ENCODE measurements at places on chromosomes 5 and 9.

- peak; percentile 43 for DNase-seq
These were observed 662.1 kb upstream of the FTMT start for GRCh38 chr5:121189342-121190305.

GRCh38 chr5:100855295-100855694 lies 47.8 kb downstream of the ST8SIA4 start:
- no peak for DNase-seq

DNA sequence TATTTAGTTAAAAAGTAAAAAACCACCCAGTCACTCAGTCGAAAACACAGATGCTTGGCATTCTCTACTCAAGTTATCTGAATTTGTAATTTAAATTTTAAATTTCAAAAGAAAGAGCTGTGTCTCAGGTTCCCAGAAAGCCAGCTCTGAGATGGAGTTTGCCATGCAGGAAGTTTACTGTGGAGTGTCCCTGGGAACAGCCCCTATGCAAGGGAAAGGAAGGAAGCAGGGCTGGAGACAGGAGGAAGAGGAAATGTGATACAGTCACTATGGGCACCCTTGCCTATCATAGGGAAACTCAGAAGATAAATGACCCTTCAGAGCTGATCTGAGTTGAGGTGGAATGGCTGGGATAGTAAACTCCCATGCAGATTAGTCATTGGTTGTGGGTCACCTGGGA lies 408.8 kb upstream of the ACTBL2 start:
- DNase-seq = no peak

DNA sequence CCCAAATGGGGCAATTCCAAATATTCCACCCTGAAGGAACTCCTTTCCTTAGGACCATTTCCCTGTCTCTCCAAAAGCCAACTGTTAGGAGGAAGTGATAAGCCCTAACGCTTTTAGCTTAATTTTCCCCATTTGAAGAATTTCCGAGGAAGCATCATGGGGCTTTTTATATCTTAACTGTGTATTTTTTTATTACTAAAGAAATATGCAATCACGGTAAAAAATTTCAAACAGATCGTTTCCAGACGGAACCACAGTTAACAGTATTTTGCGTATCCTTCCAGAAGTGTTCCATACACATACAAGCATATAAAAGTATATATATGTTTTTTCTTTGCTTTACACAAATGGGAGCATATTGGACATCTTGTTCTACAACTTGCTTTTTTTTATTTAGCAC lies 133.8 kb downstream of the FGF1 start:
- no peak for DNase-seq

DNA sequence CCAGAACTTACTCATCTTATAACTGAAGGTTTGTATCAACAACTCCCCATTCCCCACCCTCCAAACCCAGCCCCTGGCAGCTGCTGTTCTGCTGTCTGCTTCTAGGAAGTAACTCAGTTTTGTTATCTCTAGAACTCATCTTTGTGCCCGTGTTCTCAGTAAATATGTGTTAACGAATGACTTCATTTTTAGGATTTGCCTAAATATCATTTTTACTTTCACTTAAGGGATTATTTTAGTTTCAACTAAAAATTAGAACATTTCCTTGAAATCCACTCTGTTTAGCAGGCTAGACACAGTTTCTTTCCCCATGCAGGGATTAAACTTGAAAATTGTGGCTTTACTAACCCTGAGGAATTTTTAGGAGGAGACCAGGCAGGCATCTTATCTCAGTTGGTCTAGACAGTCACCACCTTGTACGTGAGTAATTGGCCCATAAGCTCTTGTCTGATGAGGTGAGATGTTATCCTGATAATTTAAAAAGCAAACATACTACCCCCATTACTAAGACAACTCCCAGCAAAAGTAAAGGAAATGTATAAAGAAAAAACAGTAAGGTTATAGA lies 68.2 kb upstream of the TNFAIP8 start:
- no peak for DNase-seq

DNA sequence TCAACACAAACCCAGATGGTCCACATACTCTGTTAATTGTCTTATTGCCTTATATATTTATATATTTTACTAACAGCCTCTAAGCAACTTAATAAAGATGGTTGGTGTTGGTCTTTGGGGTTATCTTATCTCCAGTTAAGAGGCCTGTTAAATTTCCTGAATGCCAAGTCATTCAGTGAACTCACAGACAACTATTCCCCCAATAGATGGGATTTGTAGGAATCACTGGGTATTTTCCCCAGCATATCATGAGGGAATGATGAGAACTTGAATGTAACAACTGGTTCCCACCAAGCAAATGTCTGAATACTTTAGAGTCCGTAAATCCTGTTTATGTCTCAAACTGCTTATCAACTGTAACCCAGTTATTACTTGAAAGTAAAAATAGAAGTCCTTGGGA lies 42.7 kb upstream of the RETREG1 start:
- DNase-seq = no peak

- peak; percentile 34 for DNase-seq
These were observed 316.6 kb upstream of the RIOK2 start for GRCh38 chr5:97499605-97500004.

GRCh38 chr5:159419576-159419975 lies 89.3 kb upstream of the IL12B start:
- no peak for DNase-seq

DNA sequence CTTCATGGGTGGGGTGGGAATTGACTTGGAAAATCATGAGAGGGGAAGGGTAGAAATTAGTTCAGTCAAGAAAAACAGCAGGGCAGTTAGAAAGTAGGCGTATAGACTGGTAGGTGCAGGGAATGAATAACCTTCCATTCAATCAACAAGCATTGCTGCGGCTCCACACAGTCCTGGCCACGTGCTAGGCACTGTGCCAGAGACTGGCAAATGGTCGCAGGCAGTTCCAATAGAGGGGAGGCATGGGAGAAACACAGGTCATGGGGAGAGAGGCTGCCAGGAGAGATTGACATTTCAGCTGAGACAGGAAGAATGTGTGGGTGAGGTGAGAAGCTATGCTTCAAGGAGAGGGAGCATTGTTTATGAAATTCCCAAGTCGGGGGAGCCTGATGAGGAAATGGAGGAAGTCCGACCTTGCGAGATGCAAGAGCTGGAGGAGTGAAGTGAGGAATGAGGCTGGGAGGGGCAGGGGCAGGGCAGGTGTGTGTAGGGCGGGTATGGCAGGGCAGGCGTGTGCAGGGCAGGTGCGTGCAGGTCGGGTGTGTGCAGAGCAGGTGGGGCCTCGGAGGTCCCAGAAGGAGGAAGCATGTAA lies 54.4 kb upstream of the PPARGC1B start:
- no peak for DNase-seq

DNA sequence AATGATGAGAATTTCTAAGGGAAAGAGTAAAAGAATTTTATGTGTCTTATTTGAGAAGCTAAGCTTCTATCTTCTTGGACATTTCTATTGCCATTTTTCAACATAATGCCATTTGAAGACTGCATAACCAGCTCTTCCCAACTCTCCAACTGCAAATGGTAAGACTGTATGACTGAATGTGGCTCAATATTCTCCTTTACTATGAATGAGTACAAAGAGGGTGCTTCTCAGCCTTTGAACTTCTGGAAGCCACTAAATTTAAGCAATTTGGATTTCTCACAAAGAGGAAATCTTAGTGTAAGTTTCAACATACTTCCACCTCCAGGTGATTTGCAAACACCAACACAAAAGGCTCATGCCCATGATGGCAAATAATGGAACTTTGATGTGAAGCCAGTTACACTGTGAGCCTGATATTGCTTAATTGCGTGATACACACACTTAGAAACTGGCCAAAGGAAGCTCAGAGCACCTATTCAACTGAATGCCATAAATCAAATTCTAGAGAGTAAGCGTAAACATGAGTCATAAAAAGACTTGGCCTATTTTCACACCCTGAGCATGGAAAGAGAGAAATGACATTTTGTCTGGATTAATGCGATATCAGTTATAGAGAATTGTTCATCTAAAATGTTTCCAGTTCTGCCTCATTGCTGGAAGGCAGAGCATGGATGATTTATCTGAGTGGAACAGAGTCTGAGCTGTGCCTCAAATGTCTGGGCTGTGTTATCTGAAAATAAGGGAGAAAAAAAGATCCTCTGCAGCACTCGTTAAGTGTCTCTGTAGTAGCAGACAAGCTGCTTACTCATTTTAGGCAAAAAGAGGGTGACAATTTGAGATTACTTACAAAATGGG lies 145.3 kb downstream of the PLK2 start:
- DNase-seq = no peak

Data from testis (tissue), 5 donors.